ENCODE measurements at places on chromosomes 12 and 14.

DNA sequence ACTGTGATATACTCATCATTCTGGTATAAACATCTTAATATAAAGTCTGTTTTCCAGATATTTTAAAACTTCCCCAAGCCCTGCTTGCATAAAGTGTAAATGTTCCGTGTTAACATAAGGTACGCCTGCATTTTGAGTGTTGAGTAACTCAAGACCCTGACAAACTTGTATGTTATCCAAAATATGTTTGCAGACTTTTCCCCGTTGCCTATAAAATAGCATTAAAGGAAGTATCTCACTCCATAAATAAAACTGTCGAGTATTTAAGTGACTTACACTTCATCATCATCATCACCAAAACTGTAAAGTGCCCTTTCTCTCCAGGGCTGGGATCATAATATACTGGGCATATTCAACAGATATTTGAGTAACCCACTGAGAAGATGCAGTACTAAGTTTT is 64.6 kb upstream of the TSPAN8 start:
- no peak for DNase-seq

DNA sequence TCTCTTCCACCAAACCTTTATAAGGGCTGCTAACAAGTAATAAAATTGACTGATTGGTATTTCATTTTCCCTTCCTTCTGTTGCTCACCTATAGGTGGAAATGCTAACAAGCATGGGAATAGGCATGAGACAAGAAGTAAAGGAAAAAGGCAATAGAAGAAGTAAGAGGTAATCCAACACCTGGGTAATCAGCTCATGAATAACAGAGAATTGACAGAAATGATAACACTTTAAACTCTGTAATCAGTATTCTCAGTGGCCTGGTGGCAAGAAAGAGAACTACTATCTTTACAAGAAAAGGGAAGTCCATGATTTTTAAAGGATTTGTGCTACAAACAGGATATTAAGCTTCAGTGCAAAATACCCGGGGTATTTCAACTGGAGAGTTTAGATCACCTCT is 737.8 kb downstream of the RERGL start:
- no peak for DNase-seq

DNA sequence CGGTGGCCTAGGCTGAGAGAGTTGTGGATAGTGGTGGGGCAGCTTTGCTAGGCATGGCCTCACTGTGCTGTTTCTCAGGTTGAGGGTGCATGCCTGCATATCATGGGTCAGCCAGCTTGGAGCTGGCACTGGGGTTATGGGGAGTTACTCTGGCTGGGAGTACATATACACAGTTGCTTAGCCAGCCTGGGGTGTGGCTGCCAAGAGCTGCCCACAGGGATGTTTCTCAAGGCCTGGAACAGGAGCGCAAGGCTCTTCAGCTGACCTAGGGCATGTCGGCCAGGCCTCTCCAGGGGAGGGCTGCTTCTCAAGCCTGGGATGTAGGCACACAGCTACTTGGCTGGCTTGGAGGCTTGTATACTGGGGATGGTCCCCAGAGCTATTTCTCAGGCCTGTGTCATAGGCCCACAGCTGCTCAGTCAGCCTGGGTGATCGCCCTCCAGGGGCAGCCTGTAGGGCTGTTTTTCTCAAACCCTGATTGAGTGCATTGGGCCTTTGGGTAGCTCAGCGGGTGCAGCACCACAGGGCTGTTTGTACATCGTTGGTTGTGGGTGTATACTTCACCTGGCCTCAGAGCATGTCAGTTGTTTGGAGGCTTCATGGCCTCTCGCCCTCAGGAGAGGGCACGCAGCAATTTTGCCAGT is 114.9 kb downstream of the METTL25 start:
- no peak for DNase-seq

GRCh38 chr14:91252871-91253794 is 8.6 kb upstream of the GPR68 start:
- DNase-seq: no peak

DNA sequence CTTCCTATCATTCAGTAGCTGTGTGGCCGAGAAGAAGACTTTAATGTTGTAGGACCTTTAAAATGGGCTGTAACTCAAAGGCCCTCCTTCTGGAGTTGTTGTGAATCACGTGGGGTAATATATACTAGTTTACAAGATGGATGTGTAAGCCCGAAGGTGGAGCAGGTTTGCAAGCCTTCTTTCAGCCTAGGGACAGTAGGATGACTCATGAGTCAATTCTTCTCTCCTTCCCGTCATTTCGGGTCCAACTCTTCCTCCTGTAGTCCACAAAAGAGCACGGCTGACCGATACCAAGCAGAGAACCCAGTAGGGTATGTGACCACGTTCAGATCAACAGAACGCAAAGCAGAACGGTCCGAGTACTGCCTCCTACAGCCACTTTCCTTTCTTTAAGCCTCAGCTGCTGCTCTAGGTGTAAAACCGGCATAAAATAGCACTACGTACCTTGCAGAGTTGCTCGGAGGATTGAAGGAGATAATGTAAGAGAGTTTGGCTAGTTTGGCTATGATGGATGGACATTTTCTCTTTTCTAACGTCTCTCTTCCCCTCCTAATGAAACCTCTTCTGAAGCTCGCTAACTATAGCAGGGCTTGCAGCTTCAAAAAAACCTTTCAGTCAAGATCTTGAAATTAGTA is 1.3 kb upstream of the RASSF3 start:
- peak; percentile 66 for DNase-seq

GRCh38 chr12:57616383-57617101 is 5.3 kb downstream of the ARHGEF25 start:
- peak; percentile 50 for DNase-seq

DNA sequence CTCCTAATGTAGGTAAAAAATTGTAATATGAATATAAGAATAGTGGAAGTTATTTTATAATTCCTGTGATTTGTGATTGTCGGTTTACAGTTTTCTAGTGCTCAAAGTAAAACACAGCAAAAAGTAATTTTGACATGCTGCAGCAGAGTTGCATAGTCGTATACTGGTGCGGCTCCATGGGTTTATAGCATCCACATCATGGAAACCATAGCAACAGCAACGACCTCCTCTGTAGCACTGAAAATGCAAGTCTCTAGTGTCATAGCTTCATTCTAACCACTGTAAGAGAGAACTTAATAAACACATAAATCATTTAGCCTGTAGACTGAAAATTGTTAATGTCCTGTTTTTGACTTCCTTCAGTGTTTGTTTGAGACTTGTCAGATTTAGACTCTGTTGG is 574.3 kb downstream of the KCNH5 start:
- DNase-seq: no peak

GRCh38 chr12:113580437-113580836 is 108.8 kb upstream of the LHX5 start:
- DNase-seq: no peak
